ENCODE measurements at places on chromosomes 5 and 9. TPM values are rescaled to one million over a fixed set of nuclear protein-coding genes. Genes with fewer than 3 reads are reported as not detected.
A peak's percentile ranks its signal among the peaks of the same experiment; 100 is the strongest.

DNA sequence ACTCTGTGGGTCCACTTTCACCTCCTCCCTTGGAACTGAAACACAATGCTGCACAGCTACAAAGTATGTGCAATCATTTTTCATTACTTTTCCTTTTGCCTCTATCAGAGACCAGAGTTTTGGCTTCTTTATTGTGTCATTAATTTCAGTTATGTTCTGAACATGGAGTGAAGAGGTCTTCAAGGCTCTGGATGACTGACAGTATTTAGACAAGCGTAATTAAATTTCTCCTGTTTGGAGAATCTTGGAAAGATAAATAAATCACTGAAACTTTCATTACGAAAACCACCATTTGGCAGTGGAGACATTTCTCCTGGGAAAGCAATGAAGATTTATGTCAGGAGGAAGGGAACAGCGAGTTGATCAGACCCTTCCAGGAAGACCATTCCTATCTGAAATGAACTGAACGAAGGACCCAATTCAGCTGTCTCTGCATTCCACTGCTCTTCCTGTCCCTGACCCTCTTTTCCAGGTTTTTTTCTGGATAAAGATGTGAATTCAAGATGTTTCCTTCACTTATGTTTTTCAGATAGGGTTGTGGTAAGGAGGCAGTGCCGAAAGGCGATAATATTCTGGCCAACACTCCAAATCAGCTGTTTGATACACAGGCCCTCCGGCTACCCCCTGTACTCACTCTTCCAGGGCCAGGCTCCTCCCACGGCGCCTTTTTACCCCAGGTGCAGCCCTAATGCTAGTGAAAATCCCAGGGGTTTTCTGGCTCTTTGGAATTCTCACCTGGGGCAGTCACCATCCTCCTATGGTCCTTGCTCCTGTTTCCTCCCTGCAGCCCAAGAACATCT is 77.2 kb upstream of the OSMR start:
- no peak for DNase-seq

GRCh38 chr5:143233031-143233430 is 170.5 kb downstream of the NR3C1 start:
- DNase-seq = no peak

DNA sequence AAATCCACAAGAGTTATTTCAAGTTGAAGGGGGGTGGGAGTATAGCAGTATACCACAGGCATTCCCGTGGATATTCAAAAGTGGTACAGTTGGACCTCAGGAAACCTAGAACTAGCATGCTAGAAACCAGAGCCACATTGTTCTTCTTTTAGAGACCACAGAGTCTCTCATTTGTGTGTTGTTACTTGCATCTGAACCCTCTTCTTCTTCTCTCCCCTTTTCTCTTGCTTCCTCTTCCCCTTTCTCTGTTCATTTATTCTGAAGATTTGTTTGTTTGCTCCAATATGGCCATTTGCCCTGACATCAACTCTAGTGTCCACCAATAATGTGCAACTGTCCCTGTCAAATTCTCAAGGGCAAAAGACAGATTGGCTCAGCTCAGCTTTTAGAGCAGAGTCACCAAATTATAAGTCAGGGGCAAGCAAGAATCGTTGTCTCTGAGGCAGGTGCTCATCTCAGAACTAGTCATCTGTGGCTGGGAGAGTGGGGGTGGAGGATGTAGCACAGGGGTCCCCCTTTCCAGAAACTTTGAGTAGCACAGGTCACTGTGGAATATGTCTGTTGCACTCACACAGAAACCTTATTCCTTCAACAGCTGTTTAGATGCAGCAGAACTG is 321.1 kb downstream of the ARRDC3 start:
- DNase-seq = no peak

- no peak for DNase-seq
Observed at GRCh38 chr5:147466360-147466980, 43.4 kb downstream of the DPYSL3 start.

- no peak for DNase-seq
Observed at GRCh38 chr9:29001006-29001405, 1427.7 kb upstream of the C9orf72 start.

DNA sequence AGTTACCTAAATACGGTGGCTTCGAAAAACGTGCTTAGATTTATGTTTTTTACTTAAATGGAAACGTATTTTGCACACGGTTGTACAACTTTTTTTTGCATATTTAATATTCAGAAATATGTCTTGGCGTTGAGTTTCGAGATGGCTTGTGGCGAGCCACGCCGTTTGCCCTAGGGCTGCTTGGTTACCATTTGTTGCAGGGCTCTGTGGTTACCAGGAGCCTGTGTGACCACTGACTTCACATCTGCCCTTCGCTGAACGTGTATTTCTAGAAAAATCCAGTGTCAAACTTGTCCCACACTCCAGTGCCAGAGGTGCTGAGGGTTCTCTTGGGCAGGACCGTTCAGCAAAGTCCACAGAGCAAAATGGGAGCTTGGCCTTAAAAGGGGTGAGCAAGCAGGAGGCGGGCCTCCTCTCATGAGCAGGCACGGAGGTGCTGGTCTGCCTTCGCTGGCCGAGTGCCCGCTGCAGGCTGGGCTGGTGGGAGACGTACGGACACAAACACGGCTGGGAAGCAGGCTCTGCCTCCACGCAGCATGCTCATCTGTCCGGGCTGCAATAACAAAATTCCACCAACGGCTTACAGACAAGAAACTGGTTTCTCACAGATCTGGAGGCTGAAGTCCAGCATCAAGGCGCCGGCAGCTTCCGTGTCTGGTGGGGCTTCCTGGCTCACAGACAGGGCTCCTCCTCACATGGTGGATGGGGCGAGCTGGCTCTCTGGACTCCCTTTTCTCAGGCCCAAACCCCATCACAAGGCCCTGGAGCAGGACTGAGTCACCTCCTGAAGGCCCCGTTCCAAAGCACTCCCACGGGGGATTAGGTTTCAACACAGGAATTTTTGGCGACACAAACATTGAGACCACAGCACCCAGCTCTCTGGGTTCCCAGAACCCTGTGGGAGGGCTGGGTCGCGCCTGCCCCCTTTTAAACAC is 5.4 kb downstream of the MRPL36 start:
- peak; percentile 43 for DNase-seq

DNA sequence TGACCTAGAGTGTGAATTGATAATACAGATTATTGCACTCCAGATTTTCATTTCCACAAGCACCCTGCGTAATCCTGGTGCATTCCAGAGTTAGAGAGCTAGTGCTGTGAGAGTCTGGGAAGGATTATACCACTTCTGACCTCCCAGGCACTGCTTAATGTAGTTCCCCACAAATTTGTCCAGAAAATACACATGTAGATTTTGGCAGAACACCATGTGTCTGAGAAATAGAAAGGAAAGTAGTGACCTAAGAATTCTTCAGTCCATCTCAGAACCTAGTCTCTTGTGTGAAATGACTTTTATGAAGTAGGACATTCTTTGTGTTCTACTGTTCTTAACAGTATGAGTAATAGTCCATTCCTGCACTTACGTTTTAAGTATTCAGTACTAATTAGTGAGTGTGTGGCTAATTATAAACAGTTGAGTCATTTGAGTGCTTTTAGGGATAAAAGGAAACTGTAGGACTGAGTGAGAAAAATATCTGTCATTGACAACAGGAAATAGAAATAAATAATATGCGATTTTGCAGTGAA is 27.8 kb upstream of the PTPDC1 start:
- DNase-seq = no peak

GRCh38 chr5:114120166-114120565 is 241.7 kb upstream of the KCNN2 start:
- DNase-seq = no peak

- DNase-seq = no peak
Observed at GRCh38 chr9:86500667-86501435, 146.6 kb upstream of the TUT7 start.

GRCh38 chr5:107919361-107919760 is 248.6 kb upstream of the EFNA5 start:
- DNase-seq = no peak

- DNase-seq = no peak
Observed at GRCh38 chr5:143501310-143502044, 98.0 kb upstream of the NR3C1 start.

- no peak for DNase-seq
Observed at GRCh38 chr5:127447827-127448226, 69.6 kb upstream of the PRRC1 start.

DNA sequence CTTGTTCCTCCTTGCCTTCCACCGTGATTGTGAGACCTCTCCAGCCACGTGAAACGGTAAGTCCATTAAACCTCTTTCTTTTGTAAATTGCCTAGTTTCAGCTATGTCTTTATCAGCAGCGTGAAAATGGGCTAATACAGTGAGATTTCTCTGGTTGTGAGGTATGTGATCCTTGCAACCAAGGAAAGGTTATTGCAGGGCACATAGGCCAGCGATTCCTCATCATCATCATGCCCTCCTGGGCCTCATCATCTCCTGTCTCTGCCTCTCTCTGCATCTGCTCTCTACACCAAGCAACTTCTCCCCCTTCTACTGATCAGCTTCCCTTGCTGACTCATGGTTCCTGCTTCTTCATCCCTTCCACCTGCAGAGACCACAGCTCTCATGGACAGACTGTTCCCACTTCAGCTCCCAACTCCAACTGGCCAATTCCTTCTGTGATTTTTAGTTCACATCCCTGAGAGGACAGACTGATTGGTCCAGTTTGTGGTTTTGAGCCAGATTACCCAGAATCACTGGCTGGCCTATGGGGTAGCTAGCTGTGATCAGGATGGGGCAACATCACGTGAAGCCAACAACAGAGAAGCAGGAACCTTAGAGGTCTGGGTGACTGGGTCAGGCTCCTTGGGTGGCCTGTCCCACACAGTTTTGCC is 53.1 kb downstream of the LIX1 start:
- DNase-seq = no peak

- DNase-seq = no peak
Observed at GRCh38 chr9:115596021-115596745, 478.2 kb upstream of the TNC start.

GRCh38 chr9:87115785-87116184 is 168.5 kb upstream of the GAS1 start:
- no peak for DNase-seq

GRCh38 chr5:33227247-33227646 is 213.5 kb upstream of the TARS1 start:
- DNase-seq = no peak

GRCh38 chr5:32571128-32571527 is 14.2 kb upstream of the SUB1 start:
- DNase-seq = no peak

DNA sequence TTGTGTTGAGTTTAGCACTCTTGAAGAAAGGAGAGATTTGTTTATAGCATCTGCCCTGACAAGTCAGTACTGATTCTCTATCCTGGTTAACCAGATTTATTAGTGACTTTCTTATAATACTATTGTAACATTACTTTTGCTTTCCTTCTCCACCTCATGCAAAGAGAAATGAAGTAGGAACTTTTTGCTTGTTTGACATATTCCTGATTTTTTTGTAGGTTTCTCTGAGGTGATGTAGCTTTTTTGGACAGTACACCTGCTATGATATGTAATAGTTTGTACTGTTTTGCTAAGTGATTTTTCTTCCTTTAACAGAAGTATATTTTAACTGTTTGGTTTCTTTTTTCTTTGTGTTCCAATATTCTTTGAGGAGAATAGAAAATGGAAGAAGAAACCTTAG is 117.7 kb downstream of the ZCCHC7 start:
- DNase-seq = no peak

- DNase-seq = no peak
Observed at GRCh38 chr5:174636094-174636493, 88.3 kb upstream of the MSX2 start.

DNA sequence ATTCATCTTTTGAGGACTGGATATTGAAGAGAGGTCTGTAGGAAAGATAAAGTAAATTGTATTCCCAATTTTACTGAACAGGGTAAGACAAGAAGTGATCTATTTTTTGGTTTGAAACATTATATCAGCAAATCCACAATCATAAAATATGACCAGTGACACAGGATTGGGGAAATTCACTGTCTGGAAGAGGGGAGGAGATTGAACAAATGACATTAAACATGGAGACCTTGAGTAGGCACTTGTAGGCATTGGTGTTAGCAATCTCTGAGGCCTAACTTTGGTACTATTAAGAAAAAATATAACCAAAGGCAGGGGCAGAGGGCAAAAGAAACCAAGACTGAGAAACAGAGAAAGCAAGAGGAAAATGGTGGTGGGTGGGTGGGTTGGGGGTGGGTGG is 132.6 kb upstream of the TMEM161B start:
- DNase-seq = no peak

DNA sequence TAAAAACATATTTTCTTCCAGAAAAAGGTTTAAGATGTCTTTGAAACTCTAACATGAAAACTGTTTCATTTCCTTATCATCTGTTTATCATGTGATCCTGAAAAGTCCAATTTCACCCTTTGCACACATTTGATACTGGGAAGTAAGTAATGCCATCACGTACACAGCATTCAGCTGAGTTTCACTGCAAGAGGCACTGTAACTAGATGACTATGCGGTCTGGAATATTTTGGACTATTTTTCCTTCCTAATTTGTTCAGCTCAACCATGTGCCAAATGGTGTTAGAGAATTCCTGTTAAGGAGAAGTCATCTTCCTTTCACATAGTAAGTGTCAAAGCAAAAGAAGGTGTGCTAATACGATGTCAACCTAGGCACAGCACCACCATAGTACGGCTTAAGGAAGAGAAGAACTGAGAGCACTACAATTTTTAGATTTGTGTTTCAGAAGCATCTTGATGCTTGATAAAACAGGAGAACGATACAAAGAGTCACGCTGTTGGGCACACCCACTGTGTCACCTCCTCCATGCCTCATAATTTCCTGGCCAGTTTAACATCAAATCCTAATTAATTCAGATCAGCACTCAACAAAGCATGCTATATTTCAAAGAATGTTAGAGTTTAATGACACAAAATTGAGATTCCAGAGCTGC is 77.5 kb downstream of the GNAQ start:
- no peak for DNase-seq

The IFNA21 gene
- polyA plus RNA-seq = not detected

The FOXD4L5 gene
- not detected for polyA plus RNA-seq

The ISL1 gene
- not detected for polyA plus RNA-seq

The ADAM19 gene
- polyA plus RNA-seq = 4.1 TPM

The CCNO gene
- polyA plus RNA-seq = 0.12 TPM

The IL4 gene
- polyA plus RNA-seq = not detected

The GABRA6 gene
- not detected for polyA plus RNA-seq

The ZBED3 gene
- polyA plus RNA-seq = 1.6 TPM
